Fibroblast of lung (primary cell): ENCODE measurements at places on chromosomes 6 and 20.
A peak's percentile ranks its signal among the peaks of the same experiment; 100 is the strongest.

DNA sequence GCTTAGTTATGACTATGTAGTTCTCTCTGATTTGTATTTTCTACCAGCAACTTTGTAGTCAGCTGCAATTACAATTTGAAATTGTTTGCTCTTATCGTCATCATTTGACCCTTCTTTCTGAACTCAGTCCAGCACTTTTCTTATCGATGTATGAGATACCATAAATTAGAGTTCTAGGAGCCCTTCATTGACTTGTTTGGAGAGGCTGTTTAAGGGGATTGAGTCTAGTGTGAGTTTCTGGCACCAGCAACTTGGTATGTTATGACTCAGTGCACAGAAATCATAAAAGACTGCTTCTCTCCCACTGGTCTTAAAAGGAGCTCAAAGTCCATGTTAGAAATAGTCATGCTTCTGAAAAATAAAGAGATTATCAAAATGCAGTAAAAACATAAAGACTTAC is 190.3 kb downstream of the TENT5A start:
- no peak overlapping the region for H3K27ac ChIP-seq
- no peaks in the 10 kb centered on the region for H3K36me3 ChIP-seq
- H3K4me3 ChIP-seq: no peak overlapping the region
- no peaks in the 10 kb centered on the region for H3K27me3 ChIP-seq
- peaks cover 9% of the 10 kb centered on the region for H3K4me1 ChIP-seq

DNA sequence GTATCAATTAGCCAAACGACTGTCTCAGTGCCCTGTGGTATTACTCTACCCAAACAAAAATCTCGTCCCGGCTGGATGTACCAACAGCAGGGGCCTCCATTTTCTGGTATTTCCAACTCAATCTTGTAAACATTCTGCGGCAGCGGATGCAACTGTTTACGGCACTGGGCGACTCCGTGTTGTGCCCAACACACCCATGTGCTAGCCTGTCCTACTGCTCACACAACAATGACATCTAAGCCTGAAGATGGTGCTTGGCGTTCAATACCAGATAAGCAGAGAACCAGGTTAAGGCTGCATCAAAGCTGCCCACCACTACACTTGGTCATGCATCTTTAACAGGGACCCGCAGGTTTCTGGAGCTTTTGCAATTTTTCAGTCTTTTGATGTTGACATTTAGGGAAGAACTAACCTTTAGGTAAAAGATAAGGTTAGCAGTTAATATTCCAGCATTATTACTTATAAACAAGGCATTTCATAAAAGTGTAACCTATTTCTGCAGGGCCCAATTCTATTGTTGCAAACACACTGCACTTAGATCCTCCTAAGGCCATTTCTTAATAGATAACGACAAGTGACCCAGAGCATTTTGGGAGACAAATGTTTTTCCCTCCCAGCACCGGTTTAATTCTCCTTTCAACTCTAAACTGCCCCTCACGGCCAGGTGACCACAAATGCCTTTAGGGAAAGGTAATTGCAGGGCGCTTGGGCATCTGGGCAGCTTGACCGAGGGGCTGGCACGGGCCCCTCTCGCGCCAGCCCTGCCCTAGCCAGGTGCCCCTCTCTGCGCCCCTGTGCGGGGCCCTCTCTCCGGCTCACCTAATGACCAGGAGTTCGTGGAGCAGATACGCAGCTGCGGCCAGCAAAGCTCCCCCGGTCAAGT is 945 bp downstream of the FAXC start:
- no peaks in the 10 kb centered on the region for H3K36me3 ChIP-seq
- no peaks in the 10 kb centered on the region for H3K4me1 ChIP-seq
- peak overlapping the region; percentile 67 for H3K4me3 ChIP-seq
- DNase-seq: no peak
- peaks cover 2% of the 10 kb centered on the region for H3K27me3 ChIP-seq

DNA sequence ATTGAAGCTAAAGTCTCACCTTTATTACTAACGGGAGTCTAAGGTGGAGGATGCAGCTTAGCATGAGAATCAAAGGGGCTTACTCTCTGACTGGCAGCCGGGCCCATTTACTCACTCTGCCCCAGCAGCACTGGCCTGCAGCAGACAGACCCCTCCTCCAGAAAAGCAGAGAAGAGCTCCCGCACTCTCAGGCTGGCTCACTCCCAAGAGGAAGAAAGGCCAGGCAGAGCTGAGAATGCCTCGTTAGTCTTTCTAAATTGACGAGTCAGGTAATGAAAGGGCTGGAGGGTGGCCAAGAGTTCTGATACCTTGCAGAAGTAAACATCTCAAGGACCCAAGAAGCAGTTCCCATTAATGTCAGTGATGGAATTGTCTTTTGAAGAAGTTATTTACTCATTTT is 44.5 kb upstream of the IL20RA start:
- DNase-seq: no peak
- no peak overlapping the region for H3K27ac ChIP-seq
- no peak overlapping the region for H3K4me3 ChIP-seq
- H3K36me3 ChIP-seq: no peaks in the 10 kb centered on the region
- H3K4me1 ChIP-seq: no peaks in the 10 kb centered on the region

DNA sequence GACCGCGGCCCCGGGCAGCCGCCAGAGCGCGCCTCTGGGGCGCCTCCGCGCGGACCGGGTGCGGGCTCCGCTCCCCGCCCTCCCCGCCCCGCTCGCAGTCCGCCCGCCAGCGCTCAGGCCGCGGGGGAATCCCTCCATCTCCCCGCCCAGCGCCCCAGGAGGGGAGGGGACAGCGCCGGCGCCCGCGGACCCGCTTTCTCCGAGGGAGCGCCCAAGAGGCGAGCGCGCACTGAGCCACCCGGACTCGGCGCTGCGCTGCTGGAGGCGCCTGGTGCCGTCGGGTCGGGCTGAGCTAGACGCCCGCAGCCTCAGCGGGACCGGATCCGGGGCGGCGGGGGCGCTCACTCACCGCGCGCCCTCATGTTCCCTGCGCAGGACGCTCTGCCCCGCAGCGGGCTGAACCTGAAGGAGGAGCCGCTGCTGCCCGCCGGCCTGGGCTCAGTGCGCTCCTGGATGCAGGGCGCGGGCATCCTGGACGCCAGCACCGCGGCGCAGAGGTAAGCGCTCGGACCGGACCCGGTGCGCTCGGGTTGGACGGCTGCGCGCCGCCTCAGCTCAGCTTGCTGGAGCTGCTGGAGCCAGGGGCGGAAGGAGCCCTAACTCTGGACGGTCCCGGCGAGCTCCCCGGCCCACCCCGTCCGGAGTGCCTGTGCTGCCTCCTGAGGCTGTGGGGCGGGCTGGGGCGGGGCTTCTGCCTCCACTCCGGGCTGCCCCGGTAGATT is 867 bp downstream of the EBF4 start:
- peak; percentile 17 for DNase-seq
- no peaks in the 10 kb centered on the region for H3K36me3 ChIP-seq
- H3K4me1 ChIP-seq: no peaks in the 10 kb centered on the region
- H3K4me3 ChIP-seq: peak overlapping the region; percentile 33
- peaks cover 45% of the 10 kb centered on the region for H3K27me3 ChIP-seq

DNA sequence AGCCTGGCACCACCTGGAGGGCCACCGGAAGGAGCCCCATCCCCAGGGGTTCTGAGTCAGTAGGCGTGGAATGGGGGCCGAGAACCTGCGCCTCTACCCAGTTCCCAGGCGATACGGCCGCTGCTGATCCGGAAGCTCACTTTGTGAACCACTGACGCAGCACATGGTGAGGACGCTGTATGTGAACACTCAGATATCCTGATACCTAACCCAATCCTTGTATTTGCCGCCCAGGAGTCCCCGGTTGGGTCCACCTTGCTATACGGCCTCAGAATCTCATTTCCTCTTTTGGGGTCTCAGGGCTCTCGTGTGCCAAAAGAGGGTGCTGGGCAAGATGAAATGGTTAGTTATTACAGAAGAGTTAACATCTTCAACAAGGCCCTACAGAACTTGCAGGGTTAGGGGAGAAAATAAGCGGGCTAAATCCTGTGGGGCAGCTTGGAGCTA is 604 bp upstream of the RAB5IF start:
- DNase-seq: no peak
- peak overlapping the region; percentile 89 for H3K27ac ChIP-seq
- H3K27me3 ChIP-seq: no peaks in the 10 kb centered on the region
- no peaks in the 10 kb centered on the region for H3K4me1 ChIP-seq
